LoVo (cell line): ENCODE measurements at places on chromosomes 16 and 17.

- DNase-seq, result no peak
Measured at GRCh38 chr16:77690416-77690815, 31.9 kb upstream of the NUDT7 start.

GRCh38 chr16:49487746-49488145 lies 114.1 kb downstream of the C16orf78 start:
- DNase-seq, result no peak

- DNase-seq, result peak; percentile 39
Measured at GRCh38 chr17:78716814-78717393, 65.2 kb downstream of the CYTH1 start.

GRCh38 chr17:45102856-45103255 lies 29.5 kb downstream of the PLCD3 start:
- no peak for DNase-seq

GRCh38 chr17:45650561-45650960 lies 133.6 kb upstream of the CRHR1 start:
- no peak for DNase-seq

DNA sequence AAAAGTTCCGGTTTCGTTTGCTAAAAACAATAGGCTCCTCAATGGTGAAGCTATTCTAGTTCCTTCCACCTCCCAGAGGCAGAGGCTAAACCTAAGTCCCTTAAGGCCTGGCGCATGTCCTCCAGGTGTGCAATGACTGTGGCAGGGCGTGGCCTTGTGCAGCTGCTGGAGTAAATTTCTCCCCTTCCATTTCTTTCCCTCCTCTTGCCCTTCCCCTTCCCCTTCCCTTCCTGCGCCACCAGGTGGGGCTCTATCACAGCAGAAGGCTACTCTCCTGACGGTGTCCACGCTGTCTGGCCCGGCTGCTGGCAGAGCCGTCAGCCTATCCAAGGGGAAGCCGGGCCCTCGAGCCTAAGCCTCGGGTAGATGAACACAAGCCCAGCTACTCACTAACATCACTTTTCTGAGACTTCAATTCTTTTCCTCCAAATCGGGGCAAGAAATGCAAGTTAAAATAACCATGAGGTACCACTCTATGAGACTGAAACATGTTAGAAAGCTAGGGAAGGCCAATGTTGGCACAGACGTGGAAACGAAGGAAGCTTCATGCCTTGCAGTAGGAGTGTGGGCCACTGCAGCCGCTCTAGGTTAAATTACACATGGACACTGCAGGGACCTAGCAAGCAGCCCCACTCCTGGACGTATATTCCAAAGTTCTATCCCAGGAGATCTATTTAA lies 34.4 kb downstream of the C16orf78 start:
- DNase-seq, result peak; percentile 79

GRCh38 chr17:45640141-45640850 lies 143.8 kb upstream of the CRHR1 start:
- peak; percentile 62 for DNase-seq

DNA sequence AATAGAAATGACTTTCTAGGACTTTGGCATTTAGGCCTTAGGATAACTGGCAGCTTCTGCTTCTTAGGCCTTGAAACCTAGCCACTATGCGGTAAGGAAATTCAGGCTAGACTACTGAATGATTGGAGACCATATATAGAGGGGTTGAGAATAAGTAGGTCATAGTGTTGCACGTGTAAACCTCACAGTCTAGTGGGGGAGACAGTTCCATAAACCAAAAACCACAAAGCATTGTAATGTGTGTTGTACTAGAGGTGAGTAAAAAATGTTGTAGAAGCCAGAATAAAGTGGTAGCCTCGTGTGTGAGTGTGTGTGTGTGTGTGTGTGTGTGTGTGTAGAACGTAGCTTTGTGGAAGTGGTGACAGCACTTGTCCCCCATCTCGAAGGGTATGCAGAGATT lies 188.5 kb downstream of the MAP2K6 start:
- no peak for DNase-seq

DNA sequence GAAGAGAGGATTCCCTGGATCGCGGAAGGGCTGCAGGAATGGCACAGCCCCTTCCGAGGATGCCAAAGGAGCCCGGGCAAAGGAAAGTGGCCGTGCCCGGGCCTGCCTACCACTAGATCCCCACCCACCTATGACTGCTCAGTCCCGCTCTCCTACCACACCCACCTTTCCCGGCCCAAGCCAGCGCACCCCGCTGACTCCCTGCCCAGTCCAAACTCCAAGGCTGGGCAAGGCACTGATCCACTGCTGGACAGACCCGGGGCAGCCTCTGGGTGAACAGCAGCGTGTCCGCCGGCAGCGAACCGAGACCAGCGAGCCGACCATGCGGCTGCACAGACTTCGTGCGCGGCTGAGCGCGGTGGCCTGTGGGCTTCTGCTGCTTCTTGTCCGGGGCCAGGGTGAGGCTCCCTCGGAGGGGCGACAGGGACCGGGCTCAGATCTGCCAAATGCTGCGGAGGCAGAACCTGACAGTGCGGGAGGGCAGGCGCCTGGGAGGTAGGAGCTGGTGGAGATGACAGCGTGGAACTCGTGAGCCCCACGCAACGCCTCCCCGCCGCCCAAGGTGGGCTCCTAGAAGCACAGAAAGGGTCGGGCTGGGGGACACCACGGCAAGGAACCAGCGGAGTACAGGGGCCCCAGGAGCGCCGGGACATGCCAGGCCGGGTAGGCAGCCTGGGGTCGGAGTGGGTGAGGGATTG lies at the start of gene CES2:
Gene CES2, plus strand, starts transcription at position 203 of the 698 bp plus-strand sequence. Its CDS starts 120 bp downstream, at position 323.
- peak; percentile 79 for DNase-seq

- DNase-seq, result peak; percentile 29
Measured at GRCh38 chr17:50763716-50764475, 3.4 kb downstream of the ANKRD40CL start.
